ENCODE measurements at places on chromosomes 13 and 19. TPM values are rescaled to one million over a fixed set of nuclear protein-coding genes. Genes with fewer than 3 reads are reported as not detected.

The CEACAM4 gene
- total RNA-seq: not detected

The C19orf18 gene
- total RNA-seq: 0.40 TPM

The LIM2 gene
- not detected for total RNA-seq

The NMRK2 gene
- not detected for total RNA-seq

The SIGLEC8 gene
- total RNA-seq: not detected

DNA sequence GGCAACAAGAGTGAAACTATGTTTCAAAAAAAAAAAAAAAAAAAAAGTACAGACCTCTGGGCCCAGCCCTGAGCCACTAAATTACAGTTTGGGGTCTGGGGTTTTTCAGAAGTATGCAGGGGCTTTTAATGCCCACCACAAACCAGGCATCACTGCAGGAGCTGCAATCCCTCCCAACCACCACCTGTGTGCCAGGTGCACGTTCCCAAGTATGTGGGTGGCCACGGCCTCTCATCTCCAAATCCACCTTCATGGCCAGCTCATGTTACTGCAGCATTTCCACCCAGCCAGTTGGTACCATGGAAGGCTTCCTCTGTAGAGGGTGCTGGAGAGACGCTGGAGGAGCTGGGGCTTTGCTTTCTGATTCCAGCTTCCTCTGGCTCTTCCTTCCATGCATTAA, 26.5 kb downstream of the CEP89 start:
- peaks cover 43% of the 10 kb centered on the region for H3K36me3 ChIP-seq
- no peaks in the 10 kb centered on the region for H3K4me1 ChIP-seq
- H3K27me3 ChIP-seq: no peaks in the 10 kb centered on the region
- no peak overlapping the region for H3K27ac ChIP-seq

- H3K4me1 ChIP-seq: peaks cover 24% of the 10 kb centered on the region
- H3K27me3 ChIP-seq: no peaks in the 10 kb centered on the region
- no peak for DNase-seq
Observed at GRCh38 chr13:100338275-100338674, 249.4 kb downstream of the PCCA start.

- no peak overlapping the region for H3K27ac ChIP-seq
- no peak for DNase-seq
- no peaks in the 10 kb centered on the region for H3K4me1 ChIP-seq
Observed at GRCh38 chr19:31274251-31275067, 74.8 kb downstream of the TSHZ3 start.

GRCh38 chr13:101155920-101156319, 260.4 kb downstream of the NALCN start:
- H3K4me1 ChIP-seq: no peaks in the 10 kb centered on the region
- H3K36me3 ChIP-seq: no peaks in the 10 kb centered on the region
- peaks cover 23% of the 10 kb centered on the region for H3K27me3 ChIP-seq
- DNase-seq: no peak

DNA sequence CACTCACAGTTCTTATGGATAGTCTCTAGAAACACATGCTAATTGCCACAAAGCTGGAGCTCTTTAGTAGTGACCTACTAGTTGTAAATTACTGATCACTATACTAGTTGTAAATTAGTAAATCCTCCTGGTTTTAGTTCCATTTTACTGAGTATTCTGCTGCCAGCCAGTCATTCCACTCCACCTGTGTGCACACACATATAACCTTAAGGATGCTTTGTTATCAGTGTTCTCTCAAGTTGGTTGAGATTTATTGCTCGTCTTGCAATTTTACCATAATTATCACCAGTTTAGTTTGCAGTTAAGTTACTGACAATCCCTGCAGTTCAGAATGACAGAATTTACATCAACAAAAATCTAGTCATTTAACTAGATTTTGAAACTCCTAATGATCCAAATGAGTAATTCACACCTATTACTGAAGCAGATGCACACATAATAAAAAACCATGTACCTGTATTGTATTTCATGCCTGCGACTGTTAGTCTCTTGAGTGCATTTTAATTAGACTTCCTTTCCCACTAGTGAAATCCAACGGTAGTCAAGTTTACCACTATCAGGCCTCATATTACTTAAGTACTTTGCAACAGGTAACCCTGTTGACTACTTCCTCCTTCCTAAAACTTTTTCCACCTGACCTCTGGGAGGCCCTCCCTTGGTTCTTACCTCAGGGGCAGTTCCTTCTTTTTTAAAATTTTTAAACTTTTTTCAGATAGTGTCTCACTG, 7.6 kb downstream of the TPT1 start:
- H3K27ac ChIP-seq: peak overlapping the region; percentile 92
- H3K27me3 ChIP-seq: no peaks in the 10 kb centered on the region
- no peak for DNase-seq
- peaks cover 92% of the 10 kb centered on the region for H3K4me1 ChIP-seq
- no peak overlapping the region for H3K4me3 ChIP-seq

Measured in activated CD4-positive, alpha-beta memory T cell treated with anti-CD3 and anti-CD28 coated beads, Interleukin-2, amount 10 ng/mL, durations not matched to agents 7 days and 5 days (primary cell).